Stimulated activated CD4-positive, alpha-beta T cell treated with anti-CD3 and anti-CD28 coated beads, Interleukin-12 subunit alpha, Interleukin-12 subunit beta, amount 100 ng/mL, for 24 hours (primary cell): ENCODE measurements at places on chromosomes 2 and 18.
A peak's percentile ranks its signal among the peaks of the same experiment; 100 is the strongest.

DNA sequence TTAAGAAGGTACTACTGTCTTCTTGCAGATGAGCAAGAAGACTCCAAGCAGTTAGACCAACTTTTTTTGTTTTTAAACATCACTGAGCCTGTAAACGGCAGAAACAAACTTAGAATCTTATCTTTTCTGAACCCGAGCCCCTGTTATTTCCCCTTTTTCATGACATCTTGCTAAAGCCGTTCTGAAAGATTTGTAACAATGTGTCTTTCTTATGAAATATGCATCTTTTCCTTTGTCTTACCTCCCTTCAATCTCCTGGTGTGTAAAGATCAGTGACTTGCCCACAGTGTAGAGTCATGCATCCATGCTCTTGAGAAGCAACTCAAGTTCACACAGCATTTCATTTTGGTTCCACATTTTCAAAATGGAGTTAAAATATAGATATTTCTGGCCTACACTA lies 288.8 kb upstream of the CELF4 start:
- no peak for DNase-seq

DNA sequence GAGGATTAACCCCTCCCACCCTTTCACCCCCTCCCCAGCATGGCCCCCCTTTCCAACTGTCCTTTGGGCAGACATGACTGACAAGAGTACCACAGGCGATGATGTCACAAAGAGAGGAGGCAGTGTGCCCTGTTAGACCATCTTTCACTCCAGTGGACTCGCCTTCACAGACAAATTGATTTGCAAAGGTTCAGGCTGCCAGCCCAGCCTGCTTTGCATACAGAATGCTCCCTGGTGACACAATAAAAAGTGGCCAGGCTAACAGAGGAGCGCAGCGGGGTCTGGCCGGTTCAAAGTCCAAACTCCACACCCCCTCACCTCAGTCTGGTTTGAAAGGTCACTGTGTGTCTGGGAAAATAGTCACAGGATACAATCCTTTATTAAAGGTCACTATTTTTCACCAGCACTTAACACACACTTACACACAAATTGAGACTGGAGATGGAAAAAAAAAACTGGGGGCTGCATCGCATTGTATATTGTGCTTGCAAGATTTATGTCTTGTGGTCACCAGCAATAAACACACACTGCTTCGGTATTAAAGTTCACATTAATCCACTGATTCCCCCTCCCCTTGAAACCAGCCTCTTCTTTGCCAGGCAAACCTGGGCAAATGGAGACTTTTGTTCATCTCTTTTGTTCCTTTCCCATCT lies 236.9 kb downstream of the BCL11A start:
- DNase-seq: no peak

- DNase-seq: no peak
These were observed 272.3 kb upstream of the EPHA4 start for GRCh38 chr2:221844212-221845020.

GRCh38 chr2:152858594-152859265 lies 140.3 kb downstream of the ARL6IP6 start:
- no peak for DNase-seq

GRCh38 chr2:201628545-201628944 lies 14.8 kb downstream of the TMEM237 start:
- DNase-seq: no peak

DNA sequence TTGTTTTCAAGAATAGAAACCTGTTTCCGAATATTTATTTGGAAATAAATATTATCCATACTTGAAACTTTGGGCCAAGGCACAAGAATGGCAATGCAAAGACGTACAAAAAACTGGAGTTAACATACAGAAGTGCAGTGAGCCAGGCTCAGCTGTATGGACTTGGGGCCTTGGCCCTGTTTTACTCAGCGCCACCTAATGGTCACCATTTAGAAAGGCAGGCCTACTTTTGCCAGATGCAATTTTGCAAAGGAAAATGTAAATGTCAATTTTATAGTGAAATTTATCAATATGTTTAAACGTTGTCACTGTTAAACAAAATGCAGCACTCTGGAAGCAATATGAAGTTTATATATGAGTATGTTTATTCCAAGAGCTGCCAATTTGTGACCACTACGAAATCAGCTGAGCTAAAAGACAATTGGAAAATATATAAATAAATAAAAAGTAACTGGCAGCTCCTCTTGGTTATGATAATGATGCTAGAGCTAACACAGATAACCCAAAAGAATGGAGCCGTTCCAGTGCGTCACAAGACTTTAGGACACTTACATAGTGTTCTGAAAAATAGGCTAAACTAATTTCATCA lies 155.0 kb downstream of the ARHGAP15 start:
- no peak for DNase-seq

- DNase-seq: no peak
These were observed 11.8 kb downstream of the LAMA3 start for GRCh38 chr18:23701017-23701416.

DNA sequence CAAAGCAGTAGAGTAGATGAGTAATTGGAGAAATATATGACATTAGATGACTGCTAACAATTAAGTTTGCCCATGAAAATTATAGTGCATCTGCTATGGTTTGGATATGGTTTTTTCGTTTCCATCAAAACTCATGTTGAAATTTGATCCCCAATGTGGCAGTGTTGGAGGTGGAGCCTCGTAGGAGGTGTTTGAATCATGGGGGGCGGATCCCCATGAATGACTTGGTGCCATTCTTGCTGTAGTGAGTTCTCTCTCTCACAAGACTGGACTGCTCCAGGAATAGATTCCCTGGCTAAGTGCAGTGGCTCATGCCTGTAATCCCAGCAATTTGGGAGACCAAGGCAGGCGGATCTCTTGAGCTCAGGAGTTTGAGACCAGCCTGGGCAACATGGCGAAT lies 9.7 kb upstream of the CUL3 start:
- no peak for DNase-seq

DNA sequence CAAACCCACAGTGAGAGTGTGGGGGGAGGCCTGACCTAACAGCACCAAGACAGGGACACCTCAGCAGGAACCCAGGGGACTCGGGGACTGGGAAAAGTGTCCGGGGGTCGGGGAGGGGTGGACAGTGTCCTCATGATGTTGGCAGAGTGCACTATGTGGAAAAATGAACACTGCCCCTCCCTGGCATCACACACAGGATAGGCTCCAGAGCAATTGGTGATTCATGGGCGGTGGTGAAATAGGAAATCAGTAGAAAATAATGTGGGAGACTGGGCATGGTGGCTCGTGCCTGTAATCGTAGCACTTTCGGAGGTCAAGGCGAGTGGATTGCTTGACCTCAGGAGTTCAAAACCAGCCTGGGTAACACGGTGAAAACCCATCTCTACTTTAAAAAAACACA lies 3.6 kb upstream of the ANO7 start:
- no peak for DNase-seq

DNA sequence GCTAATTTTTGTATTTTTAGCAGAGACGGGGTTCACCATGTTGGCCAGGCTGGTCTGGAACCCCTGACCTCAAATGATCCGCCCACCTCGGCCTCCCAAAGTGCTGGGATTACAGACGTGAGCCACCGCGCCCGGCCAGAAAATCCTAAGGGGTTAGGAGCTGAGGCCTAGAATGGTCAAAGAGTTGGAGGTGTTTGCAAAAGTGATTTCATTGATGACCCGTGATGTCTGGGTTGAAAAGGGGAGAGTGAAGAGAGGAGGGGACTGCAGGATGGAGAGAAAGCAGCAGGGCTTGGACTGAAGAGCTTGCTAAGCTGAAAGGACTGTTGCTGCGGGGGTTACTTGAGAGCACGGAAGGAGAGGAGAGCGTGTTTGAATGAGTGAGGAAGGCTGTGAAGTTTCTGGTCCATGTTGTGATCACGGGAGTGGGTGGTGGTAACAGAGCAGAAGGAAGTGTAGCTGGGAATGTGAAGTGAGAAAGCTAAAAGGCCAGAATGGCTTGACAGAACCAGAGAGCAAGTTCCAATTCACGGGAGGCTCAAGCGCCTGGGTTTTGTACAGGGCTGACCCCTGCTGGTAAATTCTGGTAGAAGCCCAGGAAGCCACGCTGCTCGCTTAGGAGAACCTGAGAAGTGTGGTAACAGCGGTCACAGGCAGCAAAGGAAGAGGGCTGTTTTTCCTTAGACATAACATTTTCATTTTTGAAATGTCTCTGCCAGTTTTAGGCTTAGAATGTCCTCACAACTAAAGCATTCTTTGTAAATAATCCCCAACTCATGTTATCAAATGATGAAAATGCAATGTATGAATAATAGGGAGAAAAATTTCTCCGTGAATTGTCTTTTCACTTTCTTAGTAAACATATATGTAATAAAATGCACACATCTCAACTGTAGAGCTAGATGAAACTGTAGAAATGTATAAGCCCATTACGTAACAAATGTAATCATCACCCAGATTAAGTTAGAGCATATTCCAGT lies 40.5 kb upstream of the ACTR2 start:
- DNase-seq: peak; percentile 52

- DNase-seq: no peak
These were observed 1.6 kb upstream of the SLC66A2 start for GRCh38 chr18:79952996-79953559.

DNA sequence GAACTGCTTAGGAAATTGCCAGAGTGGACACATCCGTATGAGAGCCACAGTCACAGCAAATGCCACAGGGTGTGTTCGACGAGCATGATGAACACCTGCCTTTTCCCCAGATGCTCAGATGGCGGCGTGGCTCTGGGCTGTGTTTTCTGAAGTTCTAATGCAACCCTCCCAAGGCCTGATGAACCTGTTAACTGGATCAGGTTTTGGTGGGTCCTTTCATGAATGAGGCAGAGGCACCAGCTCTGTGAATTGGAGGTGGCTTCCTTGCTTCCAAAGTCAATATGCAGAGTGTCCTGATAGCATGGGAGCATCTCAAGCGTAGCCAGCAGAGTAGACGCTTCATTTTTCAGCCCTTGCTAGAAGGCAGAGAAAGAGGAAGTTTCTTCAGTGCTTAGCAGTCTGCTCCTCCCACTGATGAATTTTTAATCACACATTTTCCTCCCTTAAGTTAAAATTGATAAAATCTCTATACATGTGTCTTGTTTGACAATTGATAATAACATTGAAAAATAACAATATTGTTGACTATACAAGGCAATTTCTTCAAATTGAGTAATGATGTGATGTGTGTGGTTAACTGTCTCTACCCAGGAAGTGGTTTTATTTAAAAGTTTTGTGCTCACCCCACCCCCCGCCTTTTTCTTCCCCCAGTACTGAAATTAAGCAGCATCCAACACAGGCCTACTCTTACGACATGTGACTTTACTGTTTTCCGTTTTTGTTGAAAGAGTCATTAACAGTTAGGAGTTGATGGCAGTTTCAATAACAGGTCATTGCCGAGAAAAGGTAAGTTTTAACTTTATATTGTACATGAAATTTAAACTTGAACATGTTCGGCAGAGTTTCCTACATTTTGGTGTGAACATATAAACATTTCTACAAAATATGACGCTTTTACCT lies at the start of gene ARHGAP15:
TSS of gene ARHGAP15 (plus strand) at position 739 of the 900 bp plus-strand sequence.
- peak; percentile 41 for DNase-seq

DNA sequence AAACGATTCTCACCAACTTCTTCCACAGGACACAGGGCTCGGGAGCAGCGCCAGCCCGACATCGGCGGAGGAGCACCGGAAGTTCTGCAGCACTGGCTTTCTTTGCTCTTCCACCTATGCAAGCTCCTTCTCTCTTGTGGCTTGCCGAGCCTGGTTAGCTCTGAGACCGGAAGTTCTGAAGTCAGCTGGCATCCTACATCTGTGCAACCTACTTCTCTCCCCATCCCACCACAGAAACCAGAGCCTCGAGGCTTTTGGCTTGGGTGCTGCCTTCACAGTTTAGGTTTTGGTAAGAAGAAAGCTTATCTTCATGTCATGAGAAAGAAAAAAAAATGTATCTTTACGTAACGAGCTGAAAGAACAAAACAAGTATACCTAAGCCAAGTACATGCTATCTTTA lies 111.7 kb downstream of the ANKRD44 start:
- peak; percentile 72 for DNase-seq

- no peak for DNase-seq
These were observed 16.7 kb downstream of the COLEC11 start for GRCh38 chr2:3611589-3611988.

GRCh38 chr2:46887028-46887885 lies 28.3 kb downstream of the MCFD2 start:
- DNase-seq: no peak

DNA sequence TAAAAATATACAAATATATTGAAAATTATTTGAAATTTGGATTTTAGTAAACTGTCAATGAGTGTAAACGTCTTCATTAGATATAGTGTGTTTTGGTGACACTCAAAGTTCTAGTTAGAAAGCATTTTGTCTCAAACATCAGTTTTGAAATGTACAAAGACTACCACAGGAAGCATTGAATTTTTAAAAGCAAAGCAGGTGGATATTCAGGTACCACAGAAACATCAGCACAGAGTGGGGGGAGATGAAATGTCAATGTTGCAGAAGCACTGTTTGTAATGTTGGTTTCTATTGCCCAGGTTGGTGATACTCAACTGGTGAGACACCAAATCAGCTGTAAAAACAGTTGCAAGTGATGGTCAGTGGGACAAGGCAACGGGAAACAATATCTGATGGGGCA lies 136.5 kb upstream of the ITGA4 start:
- no peak for DNase-seq

- no peak for DNase-seq
These were observed 9.8 kb upstream of the CLIP4 start for GRCh38 chr2:29105375-29105774.

DNA sequence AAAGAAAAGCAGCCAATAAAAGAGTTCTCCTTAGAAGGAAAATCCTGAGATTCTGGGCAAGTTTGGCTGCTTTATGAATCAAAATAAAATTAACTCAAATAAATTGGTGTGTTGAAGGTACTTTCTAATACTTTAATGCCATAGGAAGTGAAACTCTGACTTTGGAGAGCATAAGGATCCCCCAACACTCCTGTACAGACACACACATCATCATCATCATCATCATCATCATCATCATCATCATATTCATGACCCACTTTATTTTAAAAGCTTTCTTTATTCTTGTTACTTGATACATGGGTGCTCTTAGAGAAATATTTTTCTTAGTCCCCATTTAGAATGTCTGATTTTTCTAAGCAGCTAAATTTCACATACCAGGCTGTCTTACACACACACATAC lies 283.1 kb upstream of the CYRIA start:
- no peak for DNase-seq

- DNase-seq: no peak
These were observed 23.7 kb upstream of the TAF1B start for GRCh38 chr2:9819551-9819950.

DNA sequence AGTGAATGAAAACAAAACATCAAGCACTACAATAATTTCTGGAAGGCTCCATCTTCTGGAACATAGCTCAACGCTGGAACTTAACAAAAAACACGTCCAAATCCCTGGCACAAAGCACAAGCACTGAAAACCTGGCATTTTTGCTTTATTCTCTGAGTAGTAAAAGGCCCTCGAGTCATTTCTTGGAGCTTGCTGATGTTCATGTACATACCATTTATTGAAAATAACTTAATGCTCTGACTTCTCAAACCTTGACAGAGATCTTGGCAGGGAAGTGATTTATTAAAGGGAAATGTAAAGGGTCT lies 76.5 kb upstream of the STK17B start:
- DNase-seq: no peak

DNA sequence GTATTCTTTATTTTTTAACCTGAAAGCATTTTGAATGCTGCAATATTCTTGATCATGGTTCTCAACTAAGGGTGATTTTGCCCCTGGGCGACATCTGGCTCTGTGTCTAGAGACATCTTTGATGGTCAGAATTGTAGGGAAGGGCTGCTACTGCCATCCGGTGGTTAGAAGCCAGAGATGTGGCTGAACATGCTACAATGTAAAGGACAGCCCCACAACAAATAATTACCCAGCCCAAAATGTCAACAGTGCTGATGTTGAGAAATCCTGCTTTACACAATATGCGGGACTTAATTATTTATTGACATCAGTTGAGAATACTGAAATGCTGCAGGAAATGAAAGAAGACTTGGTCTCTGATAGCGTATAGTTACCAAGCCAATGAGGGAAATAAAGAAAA lies 37.5 kb upstream of the SERPINB2 start:
- DNase-seq: peak; percentile 2
